ENCODE measurements at places on chromosomes 13 and 19.
A peak's percentile ranks its signal among the peaks of the same experiment; 100 is the strongest.

- DNase-seq: no peak
Observed at GRCh38 chr19:9996541-9996940, 13.8 kb downstream of the COL5A3 start.

DNA sequence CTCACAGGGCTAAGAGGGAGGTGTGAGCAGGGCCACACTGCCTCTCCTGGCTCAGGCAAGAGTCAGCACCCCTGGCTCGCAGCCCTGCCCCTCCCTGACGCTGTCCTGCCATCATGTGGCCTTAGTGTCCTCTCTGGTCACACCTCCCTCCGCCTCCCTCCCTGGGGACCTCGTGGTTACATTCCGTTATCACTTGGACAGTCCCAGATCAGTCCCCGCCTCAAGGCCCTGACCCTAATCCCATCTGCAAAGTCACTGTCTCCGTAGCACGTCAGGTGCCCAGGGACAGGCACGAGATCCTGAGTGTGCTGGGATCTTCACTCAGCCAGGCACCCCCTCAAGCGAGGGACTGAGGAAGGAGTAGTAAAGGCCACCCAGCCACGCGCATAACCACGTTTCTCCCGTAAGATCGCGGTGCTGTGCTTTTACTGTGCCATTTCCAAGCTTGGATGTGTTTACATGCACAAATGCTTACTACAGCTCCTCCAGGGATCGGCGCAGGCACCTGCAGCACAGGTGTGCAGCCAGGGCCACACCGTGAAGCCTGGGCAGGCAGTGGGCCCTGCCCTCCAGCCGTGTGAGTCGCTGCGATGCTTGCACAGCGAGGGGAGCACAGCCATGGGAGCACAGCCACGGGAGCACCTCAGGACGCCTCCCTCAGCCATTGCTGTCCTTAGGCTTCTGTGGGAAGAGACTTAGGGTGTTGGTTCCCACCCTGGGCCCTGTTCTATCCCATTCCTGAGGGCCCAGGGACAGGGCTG is 10.7 kb upstream of the TMEM255B start:
- DNase-seq: no peak

DNA sequence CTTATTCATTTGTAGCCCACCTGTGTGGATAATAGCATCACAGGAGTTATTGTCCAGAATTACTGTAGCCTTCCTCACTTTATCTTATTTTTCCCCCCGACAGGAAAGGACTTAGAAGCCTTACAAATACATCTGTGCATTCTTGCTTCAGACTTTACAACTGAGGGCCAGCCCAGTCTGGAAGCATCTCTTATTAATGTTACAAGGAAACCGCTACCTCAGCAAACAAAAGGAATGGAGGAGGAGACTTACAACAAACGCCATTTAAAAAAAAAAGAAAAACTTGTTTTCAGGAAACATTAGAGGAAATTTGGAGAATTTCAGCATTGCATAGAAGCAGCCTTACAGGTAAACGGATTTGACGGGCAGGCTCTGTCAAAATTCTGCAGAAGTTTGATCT is 45.2 kb downstream of the GARRE1 start:
- DNase-seq: no peak

- DNase-seq: no peak
Observed at GRCh38 chr13:66703597-66703996, 526.5 kb downstream of the PCDH9 start.

GRCh38 chr13:77653301-77653700 is 44.2 kb upstream of the SLAIN1 start:
- DNase-seq: no peak

DNA sequence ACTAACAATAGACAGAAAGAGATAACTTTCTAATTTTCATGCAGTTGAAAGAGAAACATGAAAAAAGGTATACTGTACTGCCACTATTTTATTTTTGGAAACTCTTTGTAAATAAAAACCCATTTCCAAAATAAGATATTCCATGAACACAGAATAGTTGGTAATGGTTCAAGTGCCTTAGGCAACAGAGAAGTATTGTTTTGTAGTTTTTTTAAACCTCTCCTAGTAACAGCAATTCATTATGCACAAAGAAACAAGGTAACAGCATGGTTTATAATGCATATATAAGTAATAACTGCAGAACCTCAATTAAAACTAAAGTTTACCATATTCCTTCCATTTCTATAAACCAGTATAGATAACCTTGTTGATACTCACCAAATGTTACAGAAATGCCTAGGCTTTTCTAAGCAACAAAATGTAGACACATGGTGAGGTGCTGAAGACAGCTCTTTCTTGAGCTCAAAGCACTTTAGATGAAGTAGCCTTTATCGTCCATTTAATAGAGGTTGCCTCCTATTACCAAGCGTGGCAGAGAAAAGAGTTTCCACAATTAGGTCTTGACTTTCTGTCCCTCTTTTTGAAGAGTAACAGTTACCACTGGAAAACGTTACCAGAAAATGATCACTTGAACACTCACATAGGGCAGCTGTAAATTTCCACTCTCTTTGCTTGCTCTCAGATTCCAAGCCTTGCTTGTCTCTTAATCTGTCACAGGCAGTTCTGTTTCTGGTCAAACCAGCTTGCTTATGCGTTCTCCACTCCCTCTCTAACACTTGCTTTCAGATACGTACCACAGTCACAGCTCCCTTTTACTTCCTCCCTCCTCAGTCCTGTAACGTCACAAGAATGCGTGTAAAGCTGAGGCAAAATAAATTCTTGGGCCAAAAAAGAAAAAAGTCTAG is 42.9 kb downstream of the CAB39L start:
- no peak for DNase-seq

DNA sequence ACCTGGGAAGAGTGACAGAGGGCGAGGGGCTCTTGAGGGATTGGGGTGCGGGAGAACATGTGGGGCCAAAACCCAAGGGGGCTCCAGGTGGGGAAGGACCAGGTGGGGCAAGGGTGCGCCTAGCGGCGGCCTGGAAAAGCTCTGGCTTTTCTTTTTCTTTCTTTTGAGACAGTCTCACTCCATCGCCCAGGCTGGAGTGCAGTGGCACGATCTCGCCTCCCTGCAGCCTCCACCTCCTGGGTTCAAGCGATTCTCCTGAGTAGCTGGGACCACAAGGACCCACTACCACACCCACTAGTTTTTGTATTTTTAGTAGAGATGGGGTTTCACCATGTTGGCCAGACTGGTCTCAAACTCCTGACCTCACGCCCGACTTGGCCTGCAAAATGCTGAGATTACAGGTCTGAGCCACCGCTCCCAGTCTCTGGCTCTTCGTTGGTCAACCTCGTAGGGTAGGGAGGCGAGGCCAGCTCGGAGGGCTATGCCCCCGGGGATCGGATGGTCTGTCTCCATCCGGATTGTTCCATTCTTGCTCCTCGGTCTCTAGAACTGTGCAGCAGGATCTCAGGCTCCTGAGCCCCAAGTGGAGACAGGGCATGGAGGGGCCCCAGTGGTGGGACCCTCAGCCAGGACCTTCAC is 3.7 kb downstream of the GADD45B start:
- DNase-seq: no peak

DNA sequence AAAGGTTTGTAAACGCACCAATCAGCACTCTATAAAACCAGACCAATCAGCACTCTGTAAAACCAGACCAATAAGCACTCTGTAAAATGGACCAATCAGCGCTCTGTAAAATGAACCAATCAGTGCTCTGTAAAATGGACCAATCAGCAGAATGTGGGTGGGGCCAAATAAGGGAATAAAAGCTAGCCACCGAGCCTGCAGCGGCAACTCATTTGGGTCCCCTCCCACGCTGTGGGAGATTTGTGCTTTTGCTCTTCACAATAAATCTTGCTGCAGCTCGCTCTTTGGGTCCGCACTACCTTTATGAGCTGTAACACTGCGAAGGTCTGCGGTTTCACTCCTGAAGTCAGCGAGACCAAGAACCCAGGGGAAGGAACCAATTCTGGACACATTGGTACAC is 28.0 kb downstream of the ZNF175 start:
- DNase-seq: no peak

- peak; percentile 46 for DNase-seq
Observed at GRCh38 chr13:40969169-40969901, 49.8 kb downstream of the ELF1 start.

- no peak for DNase-seq
Observed at GRCh38 chr19:39934584-39935363, at the start of gene FCGBP. TSS of gene FCGBP (minus strand) at chr19:39934634.

GRCh38 chr13:39876258-39876657 is 220.8 kb downstream of the COG6 start:
- no peak for DNase-seq

DNA sequence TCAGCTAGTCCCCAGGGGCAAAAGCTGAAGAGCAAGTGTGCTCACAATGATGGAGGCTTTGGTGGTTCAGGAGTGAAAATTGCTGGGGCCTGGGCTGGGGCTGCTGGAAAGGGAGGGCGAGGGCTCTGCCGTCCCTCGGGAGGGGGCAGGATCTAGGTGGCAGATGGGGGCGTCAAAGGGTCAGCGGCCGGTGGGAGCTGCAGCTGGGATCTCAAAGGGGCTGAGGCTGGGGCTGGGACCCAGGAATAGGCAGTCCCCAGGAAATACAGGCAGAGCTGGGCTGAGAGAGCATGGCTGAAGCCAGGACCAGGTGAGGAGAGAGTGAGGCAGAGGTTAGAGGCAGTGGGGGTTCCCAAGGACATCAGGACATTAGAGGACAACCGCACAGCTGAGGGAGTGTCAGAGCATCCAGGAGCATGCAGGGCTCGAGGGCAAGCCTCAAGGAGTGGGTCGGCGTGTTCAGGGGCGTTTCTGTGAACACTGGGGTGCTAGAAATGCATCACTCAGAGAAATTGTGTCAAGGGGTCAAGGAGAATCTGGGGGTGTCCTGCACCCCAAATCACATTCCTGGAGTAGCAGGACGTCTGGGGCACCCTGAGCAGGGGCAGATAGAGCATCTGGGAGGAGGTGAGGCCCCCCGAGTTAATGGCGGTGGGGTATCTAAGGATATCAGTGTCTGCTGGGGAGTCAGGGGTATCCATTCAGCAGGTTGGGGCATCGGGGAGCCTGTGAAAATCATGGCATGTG is 1.2 kb upstream of the SYNE4 start:
- no peak for DNase-seq

DNA sequence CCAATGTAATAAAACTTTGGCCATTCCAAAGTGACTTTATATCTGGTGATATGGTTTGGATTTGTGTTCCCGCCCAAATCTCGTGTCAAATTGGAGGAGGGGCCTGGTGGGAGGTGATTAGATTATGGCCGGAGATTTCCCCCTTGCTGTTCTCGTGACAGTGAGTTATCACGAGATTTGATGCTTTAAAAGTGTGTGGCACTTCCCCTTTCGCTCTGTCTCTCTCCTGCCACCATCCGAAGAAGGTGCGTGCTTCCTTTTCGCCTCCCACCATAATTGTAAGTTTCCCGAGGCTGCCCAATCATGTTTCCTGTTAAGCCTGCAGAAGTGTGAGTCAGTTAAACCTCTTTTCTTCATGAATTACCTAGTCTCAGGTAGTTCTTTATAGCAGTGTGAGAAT is 9.3 kb upstream of the NALCN start:
- DNase-seq: no peak

- no peak for DNase-seq
Observed at GRCh38 chr19:6739883-6740588, 556 bp downstream of the TRIP10 start.

DNA sequence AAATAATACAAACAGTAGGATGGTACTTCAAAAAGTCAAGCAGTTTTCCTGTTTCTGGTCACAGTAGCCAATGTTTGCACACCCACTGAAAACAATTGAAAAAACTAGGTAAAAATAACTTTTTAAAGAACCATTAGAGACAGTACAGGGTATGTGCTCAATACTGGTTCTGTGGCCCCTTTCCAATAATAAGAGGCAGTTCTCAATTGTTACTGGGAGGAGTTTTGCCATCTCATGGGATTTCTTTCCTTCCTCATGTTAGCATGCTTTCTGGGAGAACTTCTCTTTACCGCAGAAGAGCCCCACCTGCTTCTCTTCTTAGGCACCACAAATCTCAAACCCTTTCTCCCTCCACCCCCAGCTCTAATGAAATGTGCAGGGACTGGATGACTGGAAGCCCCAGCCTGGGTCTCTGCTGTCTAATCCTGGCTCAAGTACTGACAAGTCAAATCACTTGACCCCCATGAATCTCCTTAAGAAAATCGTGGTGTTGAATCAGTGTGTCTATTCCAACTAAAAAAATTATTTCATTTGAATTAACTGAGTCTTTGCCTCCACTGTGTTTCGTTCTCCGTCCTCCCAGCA is 14.6 kb downstream of the METTL21C start:
- no peak for DNase-seq

DNA sequence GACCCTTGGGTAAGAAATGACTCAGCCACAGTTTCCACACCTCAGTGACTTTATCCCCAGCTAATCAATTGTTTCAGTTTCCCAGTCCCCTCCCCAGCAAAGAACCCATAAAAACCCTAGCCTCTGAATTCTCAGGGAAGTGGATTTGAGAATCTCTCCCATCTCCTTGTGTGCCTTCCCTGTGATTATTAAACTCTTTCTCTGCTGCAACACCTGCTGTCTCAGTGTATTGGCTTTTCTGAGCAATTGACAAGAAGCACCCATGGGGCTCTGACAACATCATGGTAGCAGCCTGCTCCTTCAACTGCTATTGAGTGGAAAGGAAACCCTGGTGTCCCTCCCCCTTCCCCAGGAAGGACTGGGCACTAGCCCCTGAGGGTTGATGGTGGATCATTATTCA is 73.7 kb downstream of the UQCRFS1 start:
- DNase-seq: no peak

- no peak for DNase-seq
Observed at GRCh38 chr19:9608912-9609311, 12.1 kb downstream of the ZNF561 start.

DNA sequence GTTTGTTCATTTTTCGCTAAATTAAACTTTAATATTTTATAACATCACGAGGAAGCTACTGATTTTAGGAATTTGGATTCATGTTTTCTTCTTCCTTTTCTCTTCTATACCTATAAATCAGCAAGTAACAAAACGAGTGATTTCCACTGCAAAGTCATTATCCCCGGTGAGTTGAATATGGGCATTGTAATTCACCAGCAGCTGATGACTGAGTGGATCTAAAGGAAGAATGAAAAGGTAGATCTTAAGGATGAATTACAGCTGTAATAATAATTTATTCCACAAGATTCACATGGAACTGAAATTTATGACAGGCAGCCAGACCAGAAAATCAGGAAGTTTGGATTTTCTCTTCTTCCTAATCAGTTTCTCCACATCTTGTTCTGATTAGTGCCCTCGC is 111.4 kb downstream of the GPC6 start:
- no peak for DNase-seq

- DNase-seq: peak; percentile 28
Observed at GRCh38 chr19:13748169-13748828, 16.0 kb upstream of the MRI1 start.

DNA sequence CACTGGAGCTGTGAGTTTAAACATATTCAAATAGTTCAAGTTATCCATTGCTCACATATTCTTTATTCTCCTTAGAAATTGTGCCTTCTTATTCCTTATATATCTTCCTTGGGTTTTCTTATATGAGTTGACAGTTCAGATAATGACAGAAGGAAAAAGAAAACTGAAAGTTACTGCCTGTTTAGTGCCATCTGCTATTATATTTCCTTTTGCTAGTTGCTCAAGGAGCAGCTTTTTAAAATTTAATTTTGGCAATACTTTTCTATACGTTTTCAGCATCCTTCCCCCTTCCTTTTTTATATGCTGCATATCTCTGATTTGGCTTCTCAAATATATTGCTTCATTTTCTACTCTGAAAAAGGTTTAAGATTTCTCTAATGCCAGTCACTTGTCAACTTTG is 903.1 kb upstream of the SPRY2 start:
- no peak for DNase-seq
